Placental pericyte (primary cell): ENCODE measurements at places on chromosomes 4 and X. TPM values are rescaled to one million over a fixed set of nuclear protein-coding genes. Genes with fewer than 3 reads are reported as not detected.

Gene AMER1
- total RNA-seq = 1.5 and 2.3 TPM in 2 replicates

Gene MGAT4D
- not detected in 2 replicates for total RNA-seq

Gene ZMYM3
- 8.5 and 22.8 TPM in 2 replicates for total RNA-seq

Gene LRCH2
- 7.4 and 13.1 TPM in 2 replicates for total RNA-seq

Gene STK32B
- 1.3 and 2.7 TPM in 2 replicates for total RNA-seq

Gene DHRSX
- 27.6 and 46.6 TPM in 2 replicates for total RNA-seq

Gene FSTL5
- total RNA-seq = 1.1 TPM in 1 of 2 replicates, not detected in the other

Gene SRPX2
- 40.9 and 73.2 TPM in 2 replicates for total RNA-seq

Gene BRS3
- total RNA-seq = not detected in 2 replicates

Gene WWC2
- total RNA-seq = 33.1 and 45.1 TPM in 2 replicates

Gene NUDT11
- 0.44 and 2.7 TPM in 2 replicates for total RNA-seq

Gene MAGIX
- total RNA-seq = 1.1 and 3.3 TPM in 2 replicates

Gene MUC7
- not detected in 2 replicates for total RNA-seq

Gene MAB21L2
- total RNA-seq = 0.14 TPM in 1 of 2 replicates, not detected in the other

Gene ADH6
- total RNA-seq = not detected in 2 replicates

Gene SSX4
- total RNA-seq = not detected in 2 replicates

Gene MAGEH1
- total RNA-seq = 8.3 and 17.5 TPM in 2 replicates

Gene MAGEA8
- total RNA-seq = not detected in 2 replicates

Gene MOB1B
- 7.2 and 16.6 TPM in 2 replicates for total RNA-seq

Gene CXCL3
- 4.9 and 19.7 TPM in 2 replicates for total RNA-seq

Gene NR0B1
- not detected in 2 replicates for total RNA-seq

Gene NPFFR2
- total RNA-seq = 6.1 and 9.0 TPM in 2 replicates

Gene DCLK2
- 7.0 and 8.3 TPM in 2 replicates for total RNA-seq

Gene ARHGEF6
- 2.0 and 12.0 TPM in 2 replicates for total RNA-seq

Gene DYNLT3
- total RNA-seq = 40.0 and 108 TPM in 2 replicates

Gene GLRB
- total RNA-seq = 5.9 and 8.2 TPM in 2 replicates

Gene CDS1
- under 0.01 TPM in 1 of 2 replicates, not detected in the other for total RNA-seq

Gene SLC25A14
- 8.3 and 11.6 TPM in 2 replicates for total RNA-seq

Gene ZMAT1
- 0.22 and 0.72 TPM in 2 replicates for total RNA-seq

Gene SLC25A6
- 218 and 564 TPM in 2 replicates for total RNA-seq

Gene PRR27
- not detected in 2 replicates for total RNA-seq

Gene RASSF6
- total RNA-seq = 0.14 TPM in 1 of 2 replicates, not detected in the other

Gene UBE2A
- total RNA-seq = 37.9 and 38.4 TPM in 2 replicates

Gene NAT8L
- total RNA-seq = 0.14 and 0.66 TPM in 2 replicates

Gene CLCN4
- total RNA-seq = 5.0 and 7.2 TPM in 2 replicates

Gene RBM47
- 2.3 and 9.8 TPM in 2 replicates for total RNA-seq

Gene MAP7D2
- 0.14 and 0.22 TPM in 2 replicates for total RNA-seq

Gene DCAF12L2
- not detected in 2 replicates for total RNA-seq

Gene GPC3
- total RNA-seq = 4.2 TPM in 1 of 2 replicates, not detected in the other

Gene CCNA2
- 2.0 and 129 TPM in 2 replicates for total RNA-seq

Gene GUCY1A1
- total RNA-seq = 0.14 and 0.44 TPM in 2 replicates

Gene SEL1L3
- 27.1 and 32.2 TPM in 2 replicates for total RNA-seq

Gene SLC16A2
- 9.0 and 14.5 TPM in 2 replicates for total RNA-seq

Gene UPF3B
- 1.0 and 1.5 TPM in 2 replicates for total RNA-seq

Gene HS3ST1
- total RNA-seq = 1.1 TPM in 2 replicates

Gene PGAM4
- not detected in 2 replicates for total RNA-seq

Gene TRO
- total RNA-seq = 1.1 and 5.6 TPM in 2 replicates

Gene POLA1
- total RNA-seq = 6.1 and 21.0 TPM in 2 replicates

Gene ABLIM2
- 0.22 and 0.29 TPM in 2 replicates for total RNA-seq

Gene HELT
- not detected in 2 replicates for total RNA-seq

Gene PFKFB1
- total RNA-seq = not detected in 2 replicates

Gene WDR1
- 303 and 498 TPM in 2 replicates for total RNA-seq

Gene L1CAM
- total RNA-seq = 0.88 and 18.2 TPM in 2 replicates

Gene MEPE
- not detected in 2 replicates for total RNA-seq

Gene NEUROG2
- total RNA-seq = not detected in 2 replicates

Gene DNASE1L1
- 59.4 and 61.3 TPM in 2 replicates for total RNA-seq

Gene CT45A10
- total RNA-seq = not detected in 2 replicates

Gene PLXNA3
- total RNA-seq = 21.2 and 25.8 TPM in 2 replicates

Gene TMEM271
- not detected in 2 replicates for total RNA-seq
